NCI-H187 treated with DMSO at 0.1 percent for 48 hours (cell line): ENCODE measurements at places on chromosomes 1 and 21.

DNA sequence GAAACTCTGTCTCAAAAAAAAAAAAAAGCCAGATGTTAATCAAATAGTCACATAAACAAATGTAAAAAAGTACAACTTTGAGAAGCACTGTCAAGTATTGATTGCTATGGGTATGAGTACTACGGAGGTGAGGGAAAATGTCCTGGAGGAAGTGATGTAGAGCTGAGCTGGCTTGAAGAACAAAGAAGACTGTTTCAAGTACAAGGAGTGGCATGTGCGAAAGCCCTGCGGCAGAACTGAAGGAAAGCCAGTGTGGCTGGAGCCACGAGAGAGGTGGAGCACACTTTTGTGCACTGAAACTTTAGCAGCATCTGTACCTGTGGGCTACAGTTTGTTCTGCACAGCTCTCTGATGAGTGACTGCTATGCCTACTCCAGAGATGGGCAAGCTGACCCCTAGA is 5.4 kb upstream of the RPS6KA1 start:
- no peak for DNase-seq

- no peak for DNase-seq
Measured at GRCh38 chr21:23812485-23812884, 1794.8 kb downstream of the MRPL39 start.

DNA sequence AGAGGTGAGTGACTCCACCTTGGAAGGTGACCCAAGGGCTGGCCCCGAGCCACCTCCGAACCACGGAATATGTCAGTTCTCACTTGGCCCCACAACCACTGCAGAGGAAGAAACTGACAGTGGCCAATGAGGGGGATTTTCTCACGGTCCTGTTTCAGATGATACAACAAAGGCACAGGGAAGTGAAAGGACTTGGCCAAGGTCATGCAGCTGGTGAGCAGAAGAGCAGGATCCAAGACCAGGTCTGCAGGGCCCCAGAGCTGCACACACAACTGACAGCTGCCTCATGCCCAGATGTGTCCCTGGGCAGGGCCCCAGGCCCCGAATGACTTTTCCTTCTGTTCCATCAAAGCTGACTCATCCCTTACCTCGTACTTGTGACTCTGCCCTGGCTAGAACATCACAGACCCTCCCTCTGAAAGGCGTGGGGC is 25.8 kb upstream of the EVA1B start:
- no peak for DNase-seq

DNA sequence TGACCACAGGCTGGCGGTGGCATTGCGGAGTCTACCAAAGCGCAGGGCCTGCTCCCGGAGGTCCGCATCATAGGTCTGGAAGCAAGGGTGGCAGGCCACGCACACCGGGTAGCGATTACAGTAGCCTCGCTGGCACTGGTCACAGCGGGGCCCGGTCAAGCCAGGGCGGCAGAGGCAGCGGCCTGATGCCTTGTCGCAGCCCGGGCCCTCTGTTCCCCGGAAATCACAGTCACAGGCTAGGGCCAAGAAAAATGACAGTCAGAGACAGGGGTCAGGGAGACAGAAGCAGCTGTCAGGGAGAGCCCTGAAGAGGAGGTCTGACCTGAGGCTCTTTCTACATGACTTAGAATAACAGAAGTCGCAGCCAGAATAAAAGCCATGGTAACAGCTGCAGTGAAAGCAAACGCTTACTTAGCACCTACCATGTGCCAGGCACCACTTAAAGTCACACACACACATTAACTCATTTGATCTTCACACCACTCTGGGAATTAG is 26.4 kb downstream of the LAMB3 start:
- no peak for DNase-seq

- DNase-seq: no peak
Measured at GRCh38 chr1:187819086-187819485, 990.3 kb downstream of the PLA2G4A start.

- DNase-seq: no peak
Measured at GRCh38 chr21:31326522-31327242, 17.4 kb downstream of the TIAM1 start.

GRCh38 chr1:98044071-98044697 is 123.3 kb upstream of the DPYD start:
- DNase-seq: no peak

DNA sequence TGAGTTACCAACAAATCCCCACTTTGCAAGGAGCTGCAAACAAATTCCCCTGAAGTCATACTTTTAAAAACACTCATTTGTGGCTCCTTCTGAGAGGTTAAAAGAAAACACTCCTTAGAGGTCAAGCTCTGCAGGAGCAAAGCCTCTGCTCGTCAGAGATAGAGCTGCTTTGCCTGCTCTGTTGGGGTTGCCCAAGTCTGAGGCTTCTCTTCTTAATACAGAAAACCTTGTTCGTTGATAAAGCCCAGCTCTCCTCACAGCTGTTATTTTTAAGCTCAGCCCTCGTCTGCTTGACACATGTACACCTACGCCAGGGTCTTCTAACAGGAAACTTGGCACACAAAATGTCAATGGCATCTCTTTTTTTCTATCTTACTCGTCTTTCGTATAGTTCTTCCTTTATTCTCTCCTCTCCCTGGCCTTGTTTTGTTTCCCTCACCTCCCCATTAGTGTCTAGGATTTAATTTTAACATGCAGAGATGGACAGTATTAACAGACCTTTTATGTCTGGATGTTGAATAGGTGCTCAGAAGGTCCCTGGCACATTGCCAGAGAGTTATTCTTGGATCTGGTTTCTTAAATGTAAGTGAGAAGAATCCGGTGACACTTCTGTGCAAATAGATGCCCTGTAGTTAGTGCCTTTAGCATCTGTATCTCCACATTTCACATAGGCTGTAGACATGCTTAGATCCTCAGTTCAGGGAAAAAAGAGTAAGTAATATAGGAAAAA is 86.0 kb downstream of the LRRC53 start:
- DNase-seq: no peak

DNA sequence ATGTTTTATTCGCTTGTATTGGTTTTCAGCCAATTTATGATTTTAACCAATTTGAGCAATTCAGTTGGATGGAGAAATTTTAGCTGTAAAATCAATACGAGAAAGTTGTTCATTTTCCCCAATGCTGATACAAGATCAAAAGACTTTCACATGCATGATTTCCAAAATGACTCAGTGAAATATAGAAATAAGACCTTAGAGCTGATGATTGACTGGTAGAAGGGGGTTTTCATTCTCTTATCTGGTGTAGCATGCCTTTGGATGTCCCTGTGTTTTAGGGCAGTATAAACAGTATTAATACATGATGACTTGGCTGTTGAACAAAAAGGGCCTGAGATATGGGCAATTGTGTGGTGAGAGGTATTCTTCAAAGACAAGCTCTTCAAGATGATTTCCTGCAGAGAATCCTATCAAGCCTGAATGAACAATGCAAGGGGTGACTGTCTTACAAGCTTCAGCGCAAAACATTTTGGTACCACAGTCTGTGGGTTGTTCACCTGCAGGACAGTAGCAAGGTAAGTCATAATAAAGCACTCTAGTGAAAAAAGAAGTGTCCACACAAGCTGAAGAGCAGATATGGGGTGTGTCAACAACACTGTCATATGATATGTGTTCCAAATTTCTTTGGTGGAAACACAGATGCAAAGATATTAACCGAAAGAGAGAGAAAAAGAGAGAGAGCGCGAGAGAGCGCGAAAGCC is 156.2 kb downstream of the TNFSF18 start:
- DNase-seq: no peak

GRCh38 chr1:48249868-48250267 is 27.4 kb downstream of the SLC5A9 start:
- no peak for DNase-seq

DNA sequence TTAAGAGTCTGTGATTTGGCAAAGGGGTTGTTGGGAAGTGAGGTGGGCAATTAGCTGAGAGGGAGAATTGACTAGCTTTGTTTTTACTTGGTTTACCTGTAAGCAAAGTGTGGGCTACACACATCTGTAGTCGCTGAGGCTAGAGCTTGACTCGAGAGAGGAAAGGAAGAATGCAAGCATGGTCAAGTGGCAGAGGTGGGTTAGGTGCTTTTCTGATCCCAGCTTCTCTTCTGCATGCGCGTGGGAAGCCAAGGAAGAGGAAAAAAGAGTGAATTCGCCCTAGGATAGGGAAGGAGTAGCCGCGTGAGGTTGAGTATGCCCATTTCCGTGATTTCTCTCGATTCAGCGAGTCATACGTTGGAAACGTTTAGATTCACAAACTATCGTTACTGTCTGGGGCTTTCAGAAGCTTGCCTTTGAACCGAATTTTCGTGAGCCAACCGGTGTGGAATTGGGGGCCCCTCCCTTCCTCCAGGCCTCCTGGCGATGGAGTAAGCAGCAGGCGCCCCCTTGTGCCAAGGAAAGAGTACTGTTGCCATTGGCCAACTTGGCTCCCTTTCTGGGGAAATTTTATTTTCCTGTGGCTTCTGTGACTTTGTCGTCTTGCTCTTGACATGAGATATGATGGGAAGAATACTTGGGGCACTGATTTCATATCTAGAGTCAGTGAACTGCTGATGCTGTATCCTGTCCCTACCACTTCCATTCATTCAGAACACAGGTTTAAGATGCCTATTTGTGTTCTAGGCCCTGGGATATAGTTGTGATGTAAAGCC is 1.3 kb downstream of the PIGV start:
- peak; percentile 47 for DNase-seq

- DNase-seq: no peak
Measured at GRCh38 chr1:218656301-218657037, 311.3 kb downstream of the TGFB2 start.

DNA sequence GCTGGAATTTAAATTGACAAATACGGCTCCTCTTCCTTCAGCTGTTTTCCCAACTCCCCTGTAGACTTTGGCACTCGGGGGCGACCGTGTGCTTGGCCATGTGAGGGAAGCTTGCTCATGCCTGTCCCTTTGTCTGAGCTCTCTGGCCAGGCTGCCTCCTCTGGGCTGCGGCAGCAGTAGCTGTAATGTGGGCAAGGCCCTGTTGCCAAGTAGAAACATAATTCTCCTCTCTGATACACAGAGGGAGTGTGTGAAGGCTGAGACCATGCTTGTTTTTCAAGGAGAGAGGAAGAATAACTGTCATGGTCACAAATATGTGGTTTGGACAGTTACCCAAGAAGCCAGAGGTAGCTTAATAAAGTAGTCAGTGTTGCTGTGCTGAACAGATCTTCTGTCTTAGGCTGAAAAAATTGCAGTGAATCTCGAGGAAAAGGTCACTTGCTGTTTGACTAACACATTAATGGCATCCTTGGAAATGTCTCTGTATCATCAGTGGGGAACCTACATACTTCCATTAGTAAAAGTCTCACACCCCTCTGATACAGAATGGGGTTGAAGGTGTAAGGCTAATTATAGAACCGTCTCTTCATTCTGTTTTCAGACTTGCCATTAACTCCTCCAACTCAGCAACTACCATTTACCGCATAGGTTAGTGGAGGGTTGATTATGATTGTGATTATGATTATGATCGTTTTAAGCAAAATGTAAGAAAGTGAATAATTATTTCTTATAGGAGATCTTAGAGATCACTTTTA is 94.6 kb downstream of the TGFB2 start:
- DNase-seq: no peak

DNA sequence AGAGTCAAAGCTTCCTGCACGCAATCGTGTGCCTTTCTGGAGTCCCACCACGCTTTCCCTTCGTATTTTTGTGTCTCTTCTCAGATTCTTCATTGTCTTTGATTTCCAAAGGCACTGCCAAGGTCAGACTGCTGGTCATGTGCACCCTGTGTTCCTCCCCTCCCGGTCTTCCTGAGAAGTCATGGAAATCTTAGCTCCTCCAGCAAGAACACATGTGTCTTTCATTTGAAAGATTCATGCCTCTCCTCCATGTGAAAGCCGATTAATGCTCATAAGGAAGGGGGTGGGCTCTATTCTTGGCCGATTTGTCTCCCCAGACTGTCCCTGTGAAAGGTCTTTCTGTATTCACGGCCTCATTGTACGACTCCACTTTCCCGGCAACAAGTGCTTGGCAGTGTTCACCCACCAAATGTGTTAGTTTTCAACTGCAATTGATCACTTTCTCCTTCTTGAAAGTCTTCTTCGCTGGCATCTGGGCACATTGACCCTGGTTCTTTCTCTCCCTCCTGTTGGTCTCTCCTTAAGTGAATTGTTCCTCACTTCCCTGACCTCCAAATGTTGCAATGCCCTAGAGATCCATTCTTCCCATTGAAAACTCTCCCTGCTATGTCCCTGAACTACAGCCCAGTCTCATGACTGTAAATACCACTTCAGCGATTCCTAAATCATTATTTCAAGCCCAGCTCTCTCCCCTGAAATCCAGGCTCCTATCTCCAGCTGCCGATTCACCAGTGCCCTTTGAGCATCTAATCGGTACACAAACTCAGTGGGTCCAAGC is 25.4 kb downstream of the MX2 start:
- no peak for DNase-seq

DNA sequence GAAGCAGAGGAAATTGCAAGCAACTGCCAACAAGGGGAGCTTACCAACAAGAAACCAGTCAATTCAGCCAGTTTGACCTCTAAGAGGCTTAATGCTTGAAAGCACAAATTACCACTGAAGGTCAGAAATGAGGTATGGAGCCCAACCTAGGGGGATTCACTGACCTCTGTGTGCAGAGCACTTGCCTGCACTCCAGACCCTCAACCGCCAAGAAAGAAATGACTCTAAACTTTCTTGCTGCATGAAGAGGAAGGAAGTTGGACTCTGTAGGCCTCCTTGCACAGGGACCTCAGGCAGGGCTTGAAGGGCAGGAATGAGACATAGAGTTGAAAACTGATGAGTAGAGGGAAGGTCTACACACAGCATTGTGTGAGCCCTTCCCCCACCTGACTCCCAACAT is 10.0 kb downstream of the ARMH1 start:
- DNase-seq: no peak

DNA sequence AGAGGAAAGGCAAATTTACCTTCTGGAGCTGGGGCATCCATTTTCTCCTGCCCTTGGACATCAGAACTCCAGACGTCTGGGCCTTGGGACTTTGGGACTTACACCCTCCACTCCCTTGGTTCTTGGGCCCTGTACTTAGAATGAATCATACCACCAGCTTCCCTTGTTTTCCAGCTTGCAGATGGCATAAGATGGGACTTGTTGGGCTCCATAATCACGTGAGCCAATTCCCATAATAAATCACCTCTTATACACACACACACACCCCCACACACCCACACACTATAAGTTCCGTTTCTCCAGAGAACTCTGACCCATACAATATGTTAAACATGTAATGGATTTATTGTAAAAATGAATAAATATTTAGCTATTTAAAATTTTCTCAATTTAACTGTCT is 185.7 kb downstream of the GIPC2 start:
- DNase-seq: no peak

DNA sequence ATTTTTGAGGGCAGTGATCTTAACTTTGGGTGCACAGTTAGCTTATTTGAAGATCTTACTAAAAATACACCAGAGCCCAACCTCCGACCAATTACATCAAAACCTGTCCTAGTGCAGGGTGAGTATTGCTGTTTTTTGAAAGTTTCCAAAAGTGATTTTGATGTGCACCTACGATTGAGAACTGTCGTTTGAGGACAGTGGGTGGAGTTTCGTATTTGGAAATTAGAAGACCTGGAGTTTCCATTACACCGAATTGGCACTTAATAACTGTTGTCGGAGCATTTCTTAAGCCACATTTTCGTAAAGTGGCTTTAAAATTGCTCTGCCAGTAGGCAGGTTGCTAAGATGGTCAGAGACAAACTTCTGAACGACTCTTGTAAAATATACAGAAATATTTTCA is 1.1 kb downstream of the SOD1 start:
- no peak for DNase-seq

GRCh38 chr1:205916541-205916940 is 26.7 kb downstream of the SLC26A9 start:
- no peak for DNase-seq
